ENCODE measurements at places on chromosomes 12 and 14.
A peak's percentile ranks its signal among the peaks of the same experiment; 100 is the strongest.

- no peak for DNase-seq
Measured at GRCh38 chr12:90682398-90682797, 272.6 kb downstream of the CCER1 start.

DNA sequence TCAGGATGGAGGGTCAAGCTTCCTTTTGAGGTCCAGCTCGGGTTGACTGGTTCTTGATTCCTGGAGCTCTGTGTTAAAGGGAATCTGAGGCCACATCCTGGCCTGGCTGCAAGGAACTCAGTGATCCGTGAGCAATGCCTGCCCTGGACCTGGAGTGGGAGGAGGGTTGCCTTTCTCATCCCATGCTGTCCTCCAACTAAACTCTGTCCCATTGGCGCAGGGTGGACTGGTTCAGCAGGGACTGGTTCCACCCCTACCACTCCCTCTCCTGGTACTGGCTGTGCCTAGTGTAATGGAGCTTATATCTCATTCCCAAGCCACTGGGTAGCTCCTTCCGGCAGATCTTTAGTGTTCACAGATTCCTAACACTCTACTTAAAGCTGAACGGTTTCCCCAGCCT lies 3.9 kb upstream of the CMKLR1 start:
- DNase-seq: no peak

DNA sequence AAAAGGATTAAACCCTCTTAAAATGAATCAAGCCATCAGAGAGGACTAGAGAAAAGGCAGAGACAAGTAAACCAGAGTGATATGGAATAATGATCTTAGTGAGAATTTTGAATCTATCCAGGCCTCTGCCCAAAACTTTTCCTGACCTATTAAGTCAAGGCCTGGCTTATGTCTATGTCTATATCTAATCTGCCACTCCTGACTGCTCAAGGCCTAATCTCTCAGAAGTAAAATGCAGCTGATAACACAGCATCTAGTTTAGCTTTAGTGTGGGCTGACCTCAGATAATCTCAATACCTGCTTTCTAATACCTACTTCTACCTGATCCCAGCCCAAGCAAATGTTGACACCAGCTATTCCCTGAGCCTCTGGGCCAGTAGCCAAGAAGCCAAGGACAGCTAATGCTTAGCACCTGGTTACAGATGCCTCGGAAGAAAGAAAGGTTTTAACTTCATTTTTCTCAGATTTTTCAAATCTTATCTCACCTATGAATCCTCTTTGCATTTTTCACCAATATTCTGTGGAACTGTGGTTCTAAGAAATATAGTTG lies 1472.5 kb upstream of the SEL1L start:
- DNase-seq: no peak

DNA sequence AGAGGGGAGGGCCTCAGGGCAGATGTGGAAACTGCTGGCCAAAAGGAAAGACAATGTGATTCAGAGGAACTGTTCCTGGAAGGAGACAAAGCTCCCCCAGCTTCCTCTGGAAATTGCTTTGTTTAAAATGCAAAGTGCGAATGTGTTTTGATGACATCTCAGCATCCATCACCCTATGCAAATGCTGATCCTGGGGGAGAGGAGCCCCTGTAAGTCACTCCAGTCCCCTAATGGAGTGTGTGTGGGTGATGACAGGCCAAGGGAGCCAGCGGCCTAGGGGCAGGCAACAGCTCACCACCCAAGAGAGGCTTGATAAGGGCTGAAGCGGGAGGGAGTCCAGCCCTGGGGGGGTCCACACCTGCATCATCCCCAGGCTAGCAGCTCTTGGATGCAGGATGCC lies 134.2 kb downstream of the ESRRB start:
- DNase-seq: no peak

- DNase-seq: no peak
Measured at GRCh38 chr14:76760331-76761135, 735 bp upstream of the VASH1 start.

DNA sequence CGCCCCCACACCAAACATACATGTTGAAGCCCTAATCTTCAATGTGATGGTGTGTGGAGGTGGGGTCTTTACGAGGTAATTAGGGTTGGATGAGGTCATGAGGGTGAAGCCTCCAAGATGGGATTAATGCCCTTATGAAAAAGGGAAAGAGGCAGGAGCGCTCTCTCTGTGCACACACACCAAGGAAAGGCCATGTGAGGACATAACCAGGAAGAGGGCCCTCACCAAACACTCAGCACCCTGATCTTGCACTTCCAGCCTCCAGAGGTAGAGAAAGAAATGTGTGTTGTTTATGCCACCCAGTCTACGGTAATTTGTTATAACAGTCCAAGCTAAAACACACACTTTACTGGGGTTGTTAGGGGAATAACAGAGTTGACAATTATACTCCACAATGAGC lies 14.6 kb upstream of the PITPNM2 start:
- DNase-seq: no peak

- DNase-seq: no peak
Measured at GRCh38 chr14:95460647-95461478, 55.6 kb downstream of the SYNE3 start.

DNA sequence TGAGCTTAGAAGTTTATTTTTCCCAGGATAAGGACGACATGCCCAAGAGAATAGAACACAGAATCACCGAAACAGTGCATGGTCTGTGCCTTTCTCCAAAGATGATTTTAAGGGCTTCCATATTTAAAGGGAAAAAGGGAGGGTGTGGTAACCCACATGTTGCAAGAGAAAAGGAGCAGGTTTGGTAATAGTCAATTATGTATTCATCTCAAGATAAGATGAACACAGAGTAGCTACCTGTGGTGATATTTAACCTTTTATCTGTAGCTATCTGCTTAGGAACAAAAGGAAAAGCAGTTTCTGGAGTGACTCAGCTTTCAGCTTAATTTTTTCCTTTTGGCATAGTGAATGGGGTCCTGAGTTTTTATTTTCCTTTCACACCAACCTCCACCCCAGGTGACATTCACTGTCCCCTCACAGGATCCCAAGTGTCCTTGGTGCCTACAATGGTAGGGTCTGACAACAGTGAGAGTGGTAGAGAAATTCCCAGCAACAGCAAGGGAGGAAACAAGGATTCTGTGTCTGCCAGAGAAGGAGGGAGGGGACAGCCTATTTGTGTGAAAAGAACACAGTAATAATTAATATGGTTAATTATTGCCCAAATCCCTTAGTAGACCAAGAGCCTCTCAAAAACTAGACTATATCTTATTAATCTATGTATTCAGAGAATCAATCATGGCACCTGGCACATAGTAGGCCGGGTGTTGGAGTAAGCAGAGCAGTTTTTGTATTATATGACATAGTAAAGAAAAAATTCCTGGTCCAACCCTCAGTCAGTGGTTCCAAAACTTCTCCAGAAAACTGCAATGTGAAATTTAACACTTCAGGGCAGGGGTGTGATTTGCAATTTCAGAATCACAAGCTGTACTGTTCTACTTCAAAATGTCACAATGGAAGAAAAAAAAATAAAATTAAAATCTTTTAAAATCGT lies 154.5 kb downstream of the PHLDA1 start:
- no peak for DNase-seq

GRCh38 chr14:101933209-101933608 lies 31.2 kb upstream of the DYNC1H1 start:
- DNase-seq: no peak

DNA sequence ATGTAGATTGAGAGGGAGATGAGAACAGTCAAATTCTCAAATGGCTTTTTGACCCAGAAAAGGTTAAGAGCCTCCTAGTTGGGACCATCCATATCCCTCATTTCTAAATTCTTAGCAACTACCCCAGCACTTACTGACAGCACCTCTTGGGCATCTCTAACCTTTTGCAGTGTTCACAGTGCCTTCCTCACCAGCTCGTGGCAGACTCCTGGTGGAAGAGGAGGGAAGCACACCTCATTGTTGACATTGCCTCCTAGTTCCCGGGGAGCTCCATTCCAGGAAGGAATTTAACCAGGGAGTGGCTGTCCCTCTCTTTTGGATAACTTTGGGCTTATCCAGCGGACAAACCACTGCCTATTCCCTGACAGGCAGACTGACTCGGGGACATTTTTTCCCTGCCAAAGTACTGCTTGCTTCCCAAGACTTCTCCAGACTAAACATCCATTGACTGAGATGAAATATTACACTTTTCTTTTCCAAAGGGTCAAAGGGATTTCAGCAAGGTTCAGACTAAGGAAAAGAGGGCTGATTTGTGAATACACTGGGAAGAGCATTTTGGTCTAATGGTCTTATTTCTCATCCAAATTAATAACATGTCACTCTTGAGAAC lies 9.0 kb upstream of the OR6J1 start:
- DNase-seq: peak; percentile 14

- no peak for DNase-seq
Measured at GRCh38 chr14:52825085-52825484, 33.7 kb upstream of the GNPNAT1 start.

DNA sequence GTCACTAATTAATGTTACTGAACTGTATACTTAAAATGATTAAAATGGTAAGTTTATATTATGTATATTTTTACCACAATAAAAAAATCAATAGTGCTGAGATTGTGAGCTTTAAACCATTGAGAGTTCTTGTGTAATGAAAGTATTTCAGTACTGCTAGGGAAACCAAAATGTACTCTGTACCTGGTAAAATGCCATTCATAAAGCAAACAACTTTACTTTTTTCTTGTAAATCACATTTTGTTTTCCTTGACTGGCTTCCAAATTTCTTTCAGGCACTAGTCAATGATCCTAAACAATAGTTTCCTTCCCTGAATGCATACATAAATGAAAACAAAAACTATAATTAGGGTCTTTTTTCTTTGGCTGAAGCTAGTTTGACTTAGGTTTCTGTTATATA lies 29.4 kb upstream of the SNRPF start:
- DNase-seq: no peak

- no peak for DNase-seq
Measured at GRCh38 chr14:44914849-44915248, 46.9 kb downstream of the KLHL28 start.

DNA sequence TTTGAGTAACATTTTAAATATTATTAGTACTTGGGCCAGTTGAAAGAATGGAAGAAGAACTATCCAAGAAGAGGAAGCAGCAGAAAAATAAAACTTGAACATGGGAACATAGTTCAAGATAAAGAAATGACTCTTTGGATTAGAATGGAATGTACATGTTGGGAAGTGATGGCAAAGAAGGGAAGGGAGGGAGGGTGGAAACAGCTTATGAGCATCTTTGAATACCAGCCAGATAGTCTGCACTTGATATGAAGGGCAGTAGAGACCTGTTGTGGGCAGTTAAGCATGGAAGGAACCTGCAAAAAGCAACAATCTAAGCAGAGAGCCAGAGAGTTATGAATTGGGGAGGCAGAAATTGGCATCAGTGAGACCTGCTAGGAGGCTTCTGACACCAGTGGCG lies 10.0 kb upstream of the IL22 start:
- DNase-seq: no peak

GRCh38 chr12:120115066-120115465 lies 1.5 kb downstream of the RAB35 start:
- DNase-seq: no peak

DNA sequence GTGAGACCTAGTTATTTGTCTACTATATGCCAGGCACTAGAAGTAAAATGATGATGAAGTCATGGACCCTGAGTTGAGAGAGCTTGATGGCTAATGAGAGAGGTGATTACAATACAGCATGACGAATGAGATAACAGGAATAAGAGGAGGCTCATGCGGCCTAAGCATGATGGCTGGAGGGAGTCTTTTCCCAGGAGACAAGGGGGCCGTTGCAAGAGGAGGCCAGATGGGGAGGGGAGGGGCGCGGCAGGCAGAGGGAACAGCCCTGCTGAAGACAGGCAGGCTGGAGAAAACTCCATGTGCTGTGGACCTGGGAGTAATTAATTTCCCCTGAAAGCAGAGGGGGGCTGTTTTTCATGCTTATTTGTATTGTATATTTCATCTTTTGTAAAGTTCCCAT lies 144.7 kb upstream of the RFLNA start:
- no peak for DNase-seq

DNA sequence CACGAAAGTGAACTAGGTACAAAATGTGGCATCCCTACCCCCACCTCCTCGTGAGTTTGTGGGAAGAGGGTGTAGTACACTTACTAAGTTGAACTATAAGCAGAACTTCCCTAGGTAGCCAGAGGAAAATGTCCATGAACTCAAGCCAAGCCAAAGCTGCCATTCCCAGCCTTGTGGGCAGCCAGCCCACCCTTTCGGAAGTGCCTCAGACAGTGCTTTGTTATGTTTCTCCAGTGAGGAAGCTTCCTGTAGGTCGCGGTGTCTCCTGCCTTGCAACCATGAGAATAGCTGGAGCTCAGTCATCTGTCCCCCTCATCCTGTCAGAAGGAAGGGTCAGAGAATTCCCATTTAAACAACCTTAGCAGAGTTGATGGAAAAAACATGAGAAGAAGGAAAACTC lies 266.9 kb downstream of the DUSP6 start:
- no peak for DNase-seq

DNA sequence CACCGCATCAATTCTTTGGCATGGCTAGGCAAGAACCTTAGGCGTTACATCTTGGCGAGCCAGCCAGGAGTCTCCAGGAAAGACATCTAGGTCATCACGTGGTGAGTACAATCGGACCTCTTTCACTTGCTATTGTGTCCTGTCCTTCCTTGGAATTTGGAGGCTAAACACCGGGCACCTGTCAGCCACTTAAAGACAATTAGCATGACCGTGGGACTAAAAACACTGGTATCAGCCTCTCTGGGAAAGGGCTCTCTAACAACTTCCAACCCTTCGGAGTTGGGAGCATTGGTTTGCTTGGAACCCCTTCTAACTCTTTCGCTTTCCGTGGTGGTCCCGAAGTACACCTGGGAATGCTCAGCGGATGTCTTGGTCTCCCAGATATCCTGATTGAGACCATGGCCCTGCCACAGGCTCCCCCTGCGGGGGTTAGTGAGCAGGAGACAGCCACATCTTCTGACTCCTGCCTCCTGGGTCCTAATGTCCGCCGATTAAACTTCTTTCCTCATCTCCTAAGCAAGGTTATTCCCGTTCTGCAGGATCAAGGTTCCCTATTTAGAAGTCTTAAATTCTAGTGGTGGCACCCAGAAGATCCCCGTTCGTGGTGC lies 971.7 kb downstream of the FSCB start:
- DNase-seq: no peak

- DNase-seq: no peak
Measured at GRCh38 chr12:120169946-120170345, 24.6 kb downstream of the GCN1 start.

DNA sequence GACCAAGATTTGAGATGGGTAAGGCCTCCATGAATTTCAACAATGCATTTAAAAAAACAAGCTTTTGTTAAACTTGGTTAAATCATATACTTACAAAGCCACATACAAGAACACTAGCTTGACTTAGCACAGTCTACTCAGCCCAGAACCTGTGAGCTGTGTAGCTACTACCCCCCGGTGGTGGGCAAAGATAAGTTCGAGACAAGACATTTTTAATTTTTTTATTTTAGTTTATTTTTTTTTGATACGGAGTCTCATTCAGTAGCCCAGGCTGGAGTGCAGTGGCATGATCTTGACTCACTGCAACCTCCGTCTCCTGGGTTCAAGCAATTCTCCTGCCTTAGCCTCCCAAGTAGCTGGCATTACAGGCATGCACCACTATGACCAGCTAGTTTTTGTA lies 3.7 kb upstream of the NECAP1 start:
- DNase-seq: peak; percentile 48

- DNase-seq: no peak
Measured at GRCh38 chr12:3272958-3273357, 195.8 kb downstream of the TSPAN9 start.

GRCh38 chr14:102338724-102339123 lies 19.2 kb downstream of the ZNF839 start:
- DNase-seq: no peak
